ENCODE measurements at places on chromosomes 7 and 10.

DNA sequence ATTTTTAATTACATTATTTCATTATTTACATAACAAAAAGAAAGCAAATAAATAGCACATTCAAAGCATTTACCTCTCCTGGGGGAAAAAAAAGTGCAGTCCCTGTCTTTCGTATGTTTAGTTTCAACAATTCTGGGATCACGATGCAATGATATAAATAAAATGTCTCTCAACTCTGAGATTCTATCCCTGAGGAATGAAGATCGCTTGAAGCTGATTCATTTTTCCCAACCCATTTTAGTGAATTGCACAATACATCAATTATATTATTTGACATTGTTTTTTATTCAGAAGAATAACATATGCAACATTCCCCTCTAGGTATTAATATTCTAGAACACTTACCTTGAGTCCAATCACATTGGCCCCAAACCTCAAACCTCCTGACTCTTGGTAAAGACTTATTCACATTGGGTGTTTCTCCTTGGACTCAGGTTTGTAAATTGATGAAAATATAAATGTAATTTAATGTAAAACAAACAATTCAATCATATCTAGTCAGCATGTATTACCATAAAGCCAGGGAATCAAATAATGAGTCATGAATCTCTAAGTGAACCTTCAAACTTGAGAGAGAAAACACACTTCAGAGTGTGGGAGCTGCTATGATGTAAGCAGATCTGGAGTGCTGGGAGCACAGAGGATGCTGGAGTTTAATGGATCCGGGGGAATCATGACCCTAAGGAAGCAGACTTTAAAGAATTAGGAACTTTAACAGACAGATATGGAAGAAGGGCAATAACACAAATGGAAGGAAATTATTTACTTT, 5.3 kb upstream of the SCIN start:
- no peak for DNase-seq

GRCh38 chr7:41054960-41055661, 647.8 kb downstream of the INHBA start:
- DNase-seq, result no peak

DNA sequence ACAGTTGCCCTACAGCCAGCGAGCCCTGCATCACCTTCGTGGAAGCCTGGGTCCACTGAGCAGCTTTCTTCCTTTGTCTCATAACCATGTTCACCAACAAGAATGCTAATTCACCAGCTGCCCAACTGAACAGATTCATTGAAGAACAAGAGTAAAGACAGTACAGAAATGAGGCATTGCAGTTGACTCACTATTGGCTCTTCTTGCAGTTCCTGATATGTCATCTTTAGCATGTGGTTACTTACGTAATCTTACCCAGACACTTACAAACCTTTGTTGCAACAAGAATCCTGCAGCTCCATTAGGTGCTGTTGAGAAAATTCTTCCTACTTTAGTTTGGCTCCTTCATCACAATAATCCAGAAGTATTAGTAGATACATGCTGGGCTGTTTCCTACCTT, 174.0 kb upstream of the TPK1 start:
- DNase-seq, result no peak

GRCh38 chr10:79142064-79142491, 73.3 kb downstream of the ZMIZ1 start:
- DNase-seq, result no peak

DNA sequence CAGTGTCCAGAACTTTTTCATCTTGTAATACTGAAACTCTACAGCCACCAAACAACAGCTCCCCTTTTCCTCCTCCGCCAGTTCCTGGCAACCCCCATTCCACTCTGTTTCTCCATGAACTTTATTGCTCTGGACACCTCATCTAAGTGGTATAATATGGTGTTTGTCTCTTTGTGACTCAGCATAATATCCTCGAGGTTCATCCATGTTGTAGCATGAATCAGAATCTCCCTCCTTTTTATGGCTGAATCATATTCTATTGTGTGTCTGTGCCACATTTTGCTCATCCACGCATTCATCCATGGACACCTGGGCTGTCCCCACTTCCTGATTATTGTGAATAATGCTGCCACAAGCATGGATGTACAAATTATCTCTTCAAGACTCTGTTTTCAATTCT, 124.4 kb upstream of the FGFR2 start:
- DNase-seq, result no peak

- DNase-seq, result no peak
Observed at GRCh38 chr10:83713423-83713822, 425.9 kb upstream of the GHITM start.

- no peak for DNase-seq
Observed at GRCh38 chr10:75334720-75335119, 66.8 kb downstream of the ZNF503 start.

- DNase-seq, result no peak
Observed at GRCh38 chr7:4154882-4155535, 527.1 kb upstream of the FOXK1 start.

- no peak for DNase-seq
Observed at GRCh38 chr7:151317936-151318335, 23.7 kb upstream of the NUB1 start.

- no peak for DNase-seq
Observed at GRCh38 chr10:127863231-127863825, 29.4 kb downstream of the CLRN3 start.

- DNase-seq, result no peak
Observed at GRCh38 chr7:80131675-80132435, 2.8 kb upstream of the GNAI1 start.

GRCh38 chr7:20269726-20270125, 52.5 kb upstream of the MACC1 start:
- no peak for DNase-seq

DNA sequence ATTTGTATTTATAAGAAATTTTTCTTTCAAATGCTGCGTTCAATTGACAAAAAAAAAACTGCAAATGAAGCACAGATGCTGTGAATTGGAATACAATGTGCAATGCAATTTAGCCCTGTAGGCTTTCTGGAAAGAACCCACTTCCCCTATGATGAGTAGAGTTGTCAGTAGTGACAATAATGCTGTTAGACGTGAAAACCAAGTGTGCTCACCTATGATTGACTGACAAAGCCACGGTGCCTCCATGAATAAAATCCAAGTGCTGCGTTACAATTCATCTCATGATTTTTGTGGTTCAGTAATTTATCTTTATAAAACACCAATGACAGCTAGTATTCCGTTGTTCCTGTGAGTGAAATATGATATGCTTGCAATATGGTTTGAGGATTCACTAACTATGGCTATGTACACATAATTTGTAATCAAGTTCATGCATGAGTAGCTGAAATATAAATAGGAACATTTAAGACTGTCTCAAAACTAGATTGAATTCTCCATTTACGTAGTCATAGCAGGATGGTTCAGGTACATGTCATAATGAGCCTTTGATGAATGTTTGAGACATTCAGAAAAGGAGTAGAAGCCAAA, 1160.3 kb downstream of the CNTNAP2 start:
- DNase-seq, result no peak

- DNase-seq, result no peak
Observed at GRCh38 chr7:95421847-95422444, 12.9 kb downstream of the PON2 start.

- no peak for DNase-seq
Observed at GRCh38 chr7:602341-603141, 82.9 kb upstream of the PDGFA start.

DNA sequence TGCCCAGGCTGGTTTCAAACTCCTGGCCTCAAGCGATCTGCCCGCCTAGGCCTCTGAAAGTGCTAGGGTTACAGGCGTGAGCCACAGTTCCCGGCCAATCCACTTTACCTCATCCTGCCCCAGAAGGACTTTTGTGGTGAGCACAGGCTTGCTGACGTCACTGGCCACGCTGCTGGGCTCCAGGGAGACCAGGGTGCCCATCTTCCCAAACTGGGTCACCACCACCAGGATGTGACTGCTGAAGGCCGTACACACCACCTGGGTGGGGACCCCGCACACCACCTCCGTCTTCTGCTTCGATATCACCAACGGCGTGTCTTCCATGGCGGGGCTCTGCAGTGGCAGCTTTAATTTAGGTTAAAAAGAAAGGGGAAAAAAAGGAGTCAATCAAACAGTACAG, 816 bp downstream of the PSMG3 start:
- no peak for DNase-seq

- no peak for DNase-seq
Observed at GRCh38 chr10:5477948-5478693, 21.2 kb downstream of the CALML5 start.

DNA sequence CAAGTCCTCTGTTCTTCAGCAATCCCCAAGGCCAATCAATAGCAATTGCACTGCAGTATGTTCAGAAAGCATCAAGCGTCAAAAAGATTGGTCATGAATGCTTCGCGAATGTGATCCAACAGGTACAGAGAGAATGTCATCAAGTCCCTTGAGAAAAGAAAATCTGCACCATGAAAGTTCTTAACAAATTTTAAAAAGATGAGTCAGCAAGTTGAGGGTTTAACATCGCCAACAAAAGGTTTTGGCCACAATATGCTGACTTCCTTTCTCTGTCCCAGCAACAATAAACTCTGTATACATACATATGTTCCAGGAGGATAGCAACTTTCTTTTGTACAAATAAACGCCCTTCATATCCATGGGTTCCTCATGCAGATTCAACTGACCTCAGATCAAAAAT, 168.5 kb upstream of the C7orf33 start:
- no peak for DNase-seq

DNA sequence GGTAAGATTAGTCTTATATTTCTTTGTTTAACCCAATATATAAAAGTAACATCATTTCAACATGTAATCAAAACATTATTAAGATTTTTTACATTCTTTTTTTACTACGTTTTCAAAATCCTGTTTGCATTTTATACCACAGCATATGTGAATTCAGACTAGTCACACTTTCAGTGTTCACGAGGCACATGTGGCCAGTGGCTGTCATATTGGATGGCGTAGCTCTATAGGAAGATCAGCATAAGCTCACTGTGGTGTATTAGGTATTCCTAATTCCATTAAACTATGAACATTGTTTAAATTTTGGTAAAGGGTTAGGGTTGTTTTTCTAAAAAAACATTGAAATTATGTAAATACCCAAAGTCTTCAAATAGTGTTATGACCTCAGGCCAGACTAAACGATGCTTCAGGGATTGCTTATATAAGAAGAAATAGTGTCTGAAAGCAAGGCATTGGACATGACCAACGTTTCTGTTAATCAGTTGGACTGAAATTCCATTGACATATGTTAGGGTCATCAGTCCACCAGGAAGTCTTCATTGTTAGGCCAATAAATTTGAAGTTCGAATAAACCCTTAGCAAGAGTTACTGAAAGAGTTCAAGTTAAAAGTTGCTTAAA, 97.0 kb downstream of the BICC1 start:
- DNase-seq, result no peak

- peak; percentile 18 for DNase-seq
Observed at GRCh38 chr10:11237571-11237970, 219.9 kb downstream of the CELF2 start.

GRCh38 chr10:81081887-81082620, 544.4 kb downstream of the SH2D4B start:
- DNase-seq, result no peak

DNA sequence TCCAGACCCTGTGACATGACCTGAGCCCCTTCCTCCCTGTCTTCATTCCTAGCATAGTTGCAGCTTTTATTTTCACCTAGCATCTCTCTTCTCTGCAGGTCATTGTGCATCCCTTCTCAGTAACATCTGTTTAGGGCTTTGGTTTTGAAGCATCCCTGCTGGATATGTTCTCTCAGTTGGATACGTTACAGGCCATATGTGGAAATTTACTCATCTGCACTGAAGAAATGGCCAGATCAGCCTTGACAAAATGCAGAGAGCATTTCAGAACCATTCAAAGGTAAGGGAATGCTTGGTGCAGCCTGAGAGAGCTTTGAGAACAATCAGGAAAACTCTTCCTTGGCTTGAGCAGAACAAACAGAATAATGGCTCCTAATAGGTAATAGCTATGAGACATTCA, 647.0 kb downstream of the KCNMA1 start:
- DNase-seq, result no peak

GRCh38 chr7:16847381-16847860, 34.4 kb downstream of the AGR3 start:
- no peak for DNase-seq

- no peak for DNase-seq
Observed at GRCh38 chr10:129935867-129936152, 28.3 kb downstream of the EBF3 start.

DNA sequence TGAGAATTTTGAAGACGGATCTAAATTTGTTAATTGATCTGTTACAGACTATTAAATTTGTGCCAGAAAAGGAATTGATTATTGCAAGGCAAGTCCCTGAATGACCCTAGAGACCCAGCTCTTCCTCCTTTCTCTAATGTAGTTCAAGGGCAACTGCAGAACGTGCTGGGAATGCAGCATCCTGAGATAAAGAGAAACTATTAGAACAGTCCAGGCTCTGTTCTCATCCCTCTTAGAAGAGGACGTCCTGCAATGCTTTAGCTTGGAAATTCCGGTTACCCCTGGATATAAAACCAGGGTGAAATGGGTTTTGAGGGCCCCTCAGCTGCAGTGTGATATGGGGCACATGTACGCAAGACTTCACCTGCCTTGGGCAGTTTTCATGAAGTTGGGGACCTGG, 67.3 kb downstream of the PTN start:
- no peak for DNase-seq

- no peak for DNase-seq
Observed at GRCh38 chr10:22807238-22807637, 92.9 kb upstream of the PIP4K2A start.

- DNase-seq, result no peak
Observed at GRCh38 chr10:46240684-46241565, 45.9 kb upstream of the ANTXRL start.

DNA sequence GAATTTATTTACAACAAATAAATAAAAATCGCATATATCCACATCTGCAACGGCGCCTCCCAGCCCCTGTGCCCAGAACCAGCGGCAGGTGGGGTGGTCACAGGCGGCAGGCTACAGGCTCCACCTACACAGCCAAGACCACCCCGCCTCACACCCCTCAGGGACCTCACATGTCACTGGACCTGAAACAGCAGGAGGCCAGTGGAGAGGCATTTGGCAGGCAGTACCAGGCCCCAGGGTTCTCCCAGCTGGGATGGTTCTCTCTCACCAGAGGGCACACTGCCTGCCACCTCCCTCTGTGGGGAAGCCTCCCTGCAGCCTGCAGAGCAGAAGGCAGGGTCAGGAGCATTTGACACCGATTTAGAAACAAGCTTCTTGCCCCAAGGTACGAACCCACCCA, 81.5 kb downstream of the MAD1L1 start:
- no peak for DNase-seq

DNA sequence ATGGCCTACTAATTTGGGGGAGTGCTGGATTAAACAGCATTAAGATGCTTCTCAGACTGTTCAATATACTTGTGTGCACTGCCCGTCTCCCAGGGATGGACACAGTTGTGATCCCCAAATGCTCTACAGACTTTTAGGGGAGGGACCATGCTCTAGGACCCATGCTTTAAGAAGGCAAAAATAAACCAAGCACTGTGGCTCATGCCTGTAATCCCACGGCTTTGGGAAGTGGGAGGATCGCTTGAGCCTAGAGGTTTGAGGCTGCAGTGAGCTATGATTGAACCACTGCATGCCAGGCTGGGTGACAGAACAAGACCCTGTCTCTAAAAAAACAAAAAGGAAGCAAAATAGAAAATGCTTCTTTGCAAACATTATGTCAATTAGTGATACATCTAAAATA, 102.6 kb downstream of the VOPP1 start:
- DNase-seq, result no peak
